ENCODE measurements at places on chromosomes 13 and 19. TPM values are rescaled to one million over a fixed set of nuclear protein-coding genes. Genes with fewer than 3 reads are reported as not detected.
A peak's percentile ranks its signal among the peaks of the same experiment; 100 is the strongest.

- ATAC-seq = no peak
Observed at GRCh38 chr19:31164791-31165251, 184.4 kb downstream of the TSHZ3 start.

- no peak for ATAC-seq
Observed at GRCh38 chr13:102487330-102487729, 85.5 kb upstream of the FGF14 start.

DNA sequence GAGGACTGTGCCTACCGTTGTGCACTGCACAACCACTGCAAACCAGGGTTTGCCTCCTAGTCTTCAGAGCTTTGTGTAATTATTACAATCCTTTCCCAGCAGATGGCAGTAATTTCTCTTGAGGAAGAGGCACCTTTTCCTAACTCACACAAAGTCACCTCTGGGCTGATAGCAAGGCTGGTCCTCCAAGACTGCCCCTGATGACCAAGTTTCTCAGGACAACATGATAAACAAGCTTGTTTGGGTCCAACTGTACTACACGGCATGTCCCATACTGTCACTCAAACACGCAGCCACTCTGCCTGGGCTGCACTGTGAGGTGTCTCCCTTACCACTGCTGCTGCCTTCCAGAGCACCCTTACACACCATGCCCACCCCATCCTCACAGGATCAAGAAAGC, 39.3 kb downstream of the RFXAP start:
- peak; percentile 51 for ATAC-seq

DNA sequence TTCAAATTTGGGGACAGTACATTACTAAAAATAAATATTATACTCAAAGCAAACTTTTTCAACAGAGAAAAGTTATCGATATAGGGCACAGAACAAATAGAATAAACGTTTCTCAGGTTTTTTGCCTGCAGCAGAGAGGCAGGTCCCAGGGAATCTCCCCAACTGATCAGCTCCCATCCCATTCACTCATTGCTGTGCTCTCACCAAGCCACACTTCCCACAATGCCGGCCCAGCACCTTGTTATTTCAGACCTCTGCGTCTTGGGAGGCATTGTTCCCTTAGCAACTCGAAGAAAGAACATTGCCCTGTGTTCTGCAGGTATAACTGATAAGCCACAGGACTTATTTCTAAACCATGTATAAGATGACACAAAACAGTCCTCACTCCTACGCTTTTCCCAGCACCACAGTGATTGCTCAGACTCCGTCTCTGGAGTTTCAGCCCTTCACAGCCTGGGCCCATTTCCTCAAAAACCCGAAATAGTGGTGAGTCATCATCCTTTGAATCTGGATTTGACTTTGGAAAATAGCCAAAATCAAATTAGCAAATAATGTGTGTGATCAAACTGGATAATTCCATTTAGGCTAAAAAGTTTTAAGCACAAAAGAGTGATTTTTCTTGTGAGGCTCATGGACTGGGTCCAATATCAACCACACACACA, 100.4 kb downstream of the DCLK1 start:
- peak; percentile 86 for ATAC-seq

- ATAC-seq = peak; percentile 54
Observed at GRCh38 chr19:18940769-18941627, at the start of gene HOMER3. TSS of gene HOMER3 (minus strand) at chr19:18941217. CDS start at chr19:18938982, 2,235 bp downstream.

GRCh38 chr19:16435999-16436650, 35.6 kb downstream of the EPS15L1 start:
- ATAC-seq = no peak

PRSS57 gene
- not detected for total RNA-seq

DNA sequence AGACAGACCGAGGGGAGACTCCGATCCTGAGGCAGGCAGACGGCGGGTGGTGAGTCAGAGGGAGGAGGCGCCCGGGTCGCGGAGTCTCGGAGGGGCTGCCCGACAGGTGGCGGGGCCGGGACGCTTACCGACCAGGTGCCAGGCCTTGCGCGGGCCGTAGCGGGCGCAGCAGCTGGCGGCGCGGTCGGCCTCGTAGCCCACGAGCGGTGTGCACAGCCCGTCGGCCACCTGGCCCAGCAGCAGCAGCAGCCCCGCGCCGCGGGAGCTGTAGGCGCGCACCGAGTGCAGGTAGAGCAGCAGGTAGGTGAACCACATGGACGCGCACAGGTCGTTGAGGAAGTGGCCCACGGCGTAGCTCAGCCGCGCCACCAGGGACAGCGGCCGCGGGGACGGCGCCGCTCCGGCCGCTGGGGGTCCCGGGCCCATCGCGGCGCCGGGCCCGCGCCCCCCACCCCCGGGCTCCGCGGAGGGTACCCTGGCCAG, 367 bp downstream of the MFSD12 start:
- ATAC-seq = peak; percentile 40

DNA sequence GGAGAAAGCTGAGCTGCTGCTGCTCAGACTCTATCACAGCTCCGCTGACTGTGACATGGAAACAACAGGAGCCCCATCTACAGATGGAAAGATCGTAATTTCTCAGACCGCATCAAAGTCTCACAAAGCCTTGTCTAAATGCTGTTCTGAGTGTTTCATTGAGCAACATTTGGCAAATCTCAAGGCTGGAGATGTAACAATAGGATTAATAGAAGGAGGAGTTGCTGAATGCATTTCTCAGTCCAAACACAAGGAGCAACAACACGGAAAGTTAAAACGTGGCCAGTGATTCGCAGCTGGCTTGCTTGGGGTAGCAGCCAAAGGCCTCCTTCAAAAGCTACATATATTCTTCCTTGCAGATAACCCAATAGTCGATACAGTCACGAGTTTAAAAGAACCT, 55.7 kb downstream of the MRPL57 start:
- peak; percentile 64 for ATAC-seq

DNA sequence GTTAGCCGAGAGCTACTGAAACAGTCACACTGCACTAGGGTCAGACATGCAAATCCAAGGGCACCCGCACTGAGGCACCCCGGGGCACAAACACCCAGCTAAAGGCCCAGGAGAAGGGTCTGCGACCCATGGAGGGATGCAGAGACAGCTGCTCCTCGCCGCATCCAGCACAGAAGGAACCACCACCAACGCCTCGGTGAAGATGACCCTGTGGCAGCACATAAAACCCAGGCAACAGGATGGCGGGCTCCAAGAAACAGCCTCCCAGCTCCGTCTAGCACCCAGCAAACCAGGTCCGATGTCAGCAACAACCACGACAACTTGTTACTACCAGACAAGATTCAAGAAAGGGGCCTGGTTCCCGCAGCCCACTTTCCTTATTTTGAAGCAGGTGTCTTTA, 82.1 kb downstream of the STK24 start:
- ATAC-seq = no peak

- ATAC-seq = no peak
Observed at GRCh38 chr13:60214213-60215055, 50.7 kb upstream of the DIAPH3 start.

- peak; percentile 84 for ATAC-seq
Observed at GRCh38 chr13:112748947-112749735, 59.3 kb downstream of the ATP11A start.

PSG3 gene
- total RNA-seq = not detected

- ATAC-seq = no peak
Observed at GRCh38 chr13:83709426-83710132, 172.7 kb downstream of the SLITRK1 start.

MATK gene
- 0.24 TPM for total RNA-seq

CD37 gene
- total RNA-seq = 3.5 TPM

PLVAP gene
- 22.6 TPM for total RNA-seq

DNA sequence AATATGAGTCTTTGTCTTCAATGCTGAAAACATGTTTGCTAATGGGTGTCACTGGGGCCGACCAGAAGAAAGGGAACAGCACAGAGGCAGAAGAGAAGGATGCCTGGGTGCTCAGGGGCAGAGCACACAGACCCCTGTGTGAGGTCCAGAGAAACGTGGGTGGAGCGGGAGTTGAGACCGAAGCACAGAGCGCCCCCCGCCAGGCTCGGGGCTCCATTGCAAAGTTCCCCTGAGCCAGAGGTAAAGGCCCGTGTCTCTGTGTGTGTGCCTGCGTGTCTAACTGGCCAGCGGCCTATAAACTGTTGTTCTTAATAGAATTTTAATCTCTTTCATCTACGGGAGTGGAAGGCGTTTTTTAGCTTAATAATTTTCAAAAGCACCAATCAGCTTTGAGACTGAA, 343.1 kb downstream of the TEX29 start:
- ATAC-seq = no peak

OVOL3 gene
- total RNA-seq = not detected

Data from esophagus mucosa (tissue), 1 donor.